Testis (tissue), 5 donors: ENCODE measurements at places on chromosomes 6 and 20.
A peak's percentile ranks its signal among the peaks of the same experiment; 100 is the strongest.

- H3K4me3 ChIP-seq, result no peak overlapping the region
- peaks cover 3% of the 10 kb centered on the region for H3K4me1 ChIP-seq
- no peak overlapping the region for H3K27ac ChIP-seq
- no peaks in the 10 kb centered on the region for H3K27me3 ChIP-seq
- DNase-seq, result no peak
Observed at GRCh38 chr20:10716855-10717254, 43.1 kb upstream of the JAG1 start.

DNA sequence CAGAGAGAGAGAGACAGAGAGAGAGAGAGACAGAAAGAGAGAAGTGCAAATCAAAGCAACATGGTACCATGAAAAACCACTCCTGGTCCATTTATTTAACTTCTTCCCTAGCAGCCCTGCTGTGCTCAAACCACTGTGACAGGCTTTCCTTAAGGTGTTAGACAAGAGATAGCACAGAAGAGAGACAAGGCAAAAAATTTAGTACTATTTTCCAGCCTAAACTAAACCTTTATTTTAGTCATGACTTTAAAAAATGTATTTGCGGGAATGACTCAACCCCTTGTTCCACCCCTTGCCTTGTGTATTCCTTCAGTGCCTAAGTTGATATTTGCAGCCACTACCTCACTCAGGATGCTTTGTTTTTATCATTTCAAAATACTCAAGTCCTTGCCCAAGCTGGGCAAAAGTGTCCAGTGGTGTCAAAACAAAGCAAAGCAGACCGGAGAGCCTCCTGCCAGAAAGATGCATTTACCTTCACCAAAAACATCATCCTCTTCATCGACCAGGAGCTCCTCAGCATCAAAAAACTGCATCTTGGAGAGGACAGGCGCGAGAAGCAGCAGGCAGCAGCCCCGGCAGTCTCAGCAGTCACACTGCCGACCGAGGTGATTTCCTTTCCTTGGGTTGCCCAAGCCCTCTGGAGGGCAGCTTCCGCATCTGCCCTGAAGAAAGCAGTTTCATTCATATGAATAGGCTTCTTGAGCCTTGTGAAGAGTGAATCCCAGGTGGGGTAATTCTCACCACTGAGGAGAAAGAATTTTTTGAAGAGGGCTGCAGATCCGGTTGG is at the start of gene RIPOR2:
RIPOR2 (minus strand) TSS at position 595 of the 787 bp plus-strand sequence; CDS start at position 533, 62 bp downstream.
- H3K36me3 ChIP-seq, result no peaks in the 10 kb centered on the region
- DNase-seq, result peak; percentile 23
- H3K4me3 ChIP-seq, result no peak within 1 kb of the TSS
- no peak within 1 kb of the TSS for H3K27ac ChIP-seq
- no peaks in the 10 kb centered on the region for H3K27me3 ChIP-seq

GRCh38 chr20:16284385-16285100 is 288.7 kb downstream of the KIF16B start:
- peaks cover 8% of the 10 kb centered on the region for H3K4me1 ChIP-seq
- DNase-seq, result no peak
- H3K27me3 ChIP-seq, result no peaks in the 10 kb centered on the region

- no peaks in the 10 kb centered on the region for H3K36me3 ChIP-seq
- DNase-seq, result no peak
- H3K27ac ChIP-seq, result no peak overlapping the region
- H3K4me1 ChIP-seq, result no peaks in the 10 kb centered on the region
- H3K4me3 ChIP-seq, result no peak overlapping the region
- no peaks in the 10 kb centered on the region for H3K27me3 ChIP-seq
Observed at GRCh38 chr6:167306401-167306998, 15.4 kb downstream of the UNC93A start.

- H3K27ac ChIP-seq, result no peak overlapping the region
- H3K4me1 ChIP-seq, result peaks cover 3% of the 10 kb centered on the region
- DNase-seq, result no peak
- no peaks in the 10 kb centered on the region for H3K36me3 ChIP-seq
- no peaks in the 10 kb centered on the region for H3K27me3 ChIP-seq
Observed at GRCh38 chr6:84779380-84779779, 15.0 kb upstream of the TBX18 start.

DNA sequence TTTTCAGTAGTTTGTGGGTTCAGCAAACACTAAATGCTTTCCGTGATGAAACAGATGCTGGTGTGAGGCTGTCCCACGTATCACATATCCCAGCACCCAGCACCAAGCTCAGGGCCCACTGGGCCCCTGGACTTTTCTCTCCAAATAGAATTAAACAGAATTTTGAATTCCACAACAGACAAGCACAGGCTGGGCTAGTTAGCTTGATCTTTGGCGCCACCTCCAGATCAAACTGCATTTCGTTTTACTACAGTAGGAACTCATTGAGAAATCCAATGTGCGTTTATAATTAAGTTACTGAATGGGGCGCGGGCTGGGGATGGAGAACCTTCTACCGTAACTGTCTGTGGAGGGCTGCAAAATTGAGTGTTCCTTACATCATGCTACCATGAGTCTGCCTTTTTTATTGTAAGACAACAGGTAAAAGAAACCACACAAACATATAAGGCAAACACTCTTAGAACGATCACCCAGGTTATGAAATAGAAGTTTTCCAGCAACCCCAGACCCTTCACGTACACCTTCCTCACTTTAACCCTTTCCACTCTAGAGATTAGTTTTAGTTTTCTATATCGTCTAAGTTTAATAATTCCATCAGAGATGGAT is 107.8 kb downstream of the ZFP64 start:
- H3K4me1 ChIP-seq, result no peaks in the 10 kb centered on the region
- no peak overlapping the region for H3K4me3 ChIP-seq

GRCh38 chr20:38447931-38448675 is 13.0 kb upstream of the SNHG17 start:
- H3K4me3 ChIP-seq, result no peak overlapping the region
- peaks cover 9% of the 10 kb centered on the region for H3K4me1 ChIP-seq
- H3K27ac ChIP-seq, result no peak overlapping the region
- DNase-seq, result no peak

DNA sequence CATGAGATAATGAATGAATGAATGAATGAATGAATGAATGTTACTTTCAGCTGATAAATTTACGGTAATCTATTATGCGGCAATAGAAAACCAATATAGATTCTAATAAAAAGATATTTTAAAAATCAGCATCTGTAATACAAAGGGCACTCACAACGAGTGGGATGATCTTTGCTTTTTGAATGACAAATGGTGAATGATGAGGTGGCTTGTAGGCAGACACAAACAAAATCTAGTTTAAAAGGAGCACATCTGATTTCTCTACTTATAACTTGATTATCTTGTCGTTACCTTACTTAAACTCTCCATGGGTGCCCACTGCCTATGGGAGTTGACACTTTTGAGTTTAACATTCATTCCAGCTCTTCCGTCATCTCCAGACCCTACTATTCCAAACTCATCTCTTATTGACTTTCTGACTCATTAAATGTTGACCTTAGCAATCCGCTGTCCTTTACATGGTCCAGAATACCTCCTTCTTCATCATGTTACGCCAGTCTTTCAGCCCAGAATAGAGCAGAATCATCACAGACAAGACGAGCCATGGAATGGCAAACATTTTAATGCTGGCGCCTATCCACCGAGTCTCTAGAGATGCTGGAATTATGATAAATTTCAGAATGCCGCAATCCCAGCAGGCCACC is 41.3 kb downstream of the NHLRC1 start:
- no peaks in the 10 kb centered on the region for H3K36me3 ChIP-seq
- DNase-seq, result no peak
- H3K4me1 ChIP-seq, result no peaks in the 10 kb centered on the region
- H3K27me3 ChIP-seq, result no peaks in the 10 kb centered on the region
- H3K4me3 ChIP-seq, result no peak overlapping the region

- no peaks in the 10 kb centered on the region for H3K4me1 ChIP-seq
- no peaks in the 10 kb centered on the region for H3K36me3 ChIP-seq
- no peak overlapping the region for H3K27ac ChIP-seq
- H3K27me3 ChIP-seq, result no peaks in the 10 kb centered on the region
- DNase-seq, result no peak
Observed at GRCh38 chr20:5996765-5997164, 46.3 kb downstream of the MCM8 start.

GRCh38 chr6:18349386-18349785 is 37.8 kb upstream of the RNF144B start:
- H3K27ac ChIP-seq, result no peak overlapping the region
- no peak overlapping the region for H3K4me3 ChIP-seq
- H3K36me3 ChIP-seq, result no peaks in the 10 kb centered on the region
- no peaks in the 10 kb centered on the region for H3K27me3 ChIP-seq
- no peaks in the 10 kb centered on the region for H3K4me1 ChIP-seq

DNA sequence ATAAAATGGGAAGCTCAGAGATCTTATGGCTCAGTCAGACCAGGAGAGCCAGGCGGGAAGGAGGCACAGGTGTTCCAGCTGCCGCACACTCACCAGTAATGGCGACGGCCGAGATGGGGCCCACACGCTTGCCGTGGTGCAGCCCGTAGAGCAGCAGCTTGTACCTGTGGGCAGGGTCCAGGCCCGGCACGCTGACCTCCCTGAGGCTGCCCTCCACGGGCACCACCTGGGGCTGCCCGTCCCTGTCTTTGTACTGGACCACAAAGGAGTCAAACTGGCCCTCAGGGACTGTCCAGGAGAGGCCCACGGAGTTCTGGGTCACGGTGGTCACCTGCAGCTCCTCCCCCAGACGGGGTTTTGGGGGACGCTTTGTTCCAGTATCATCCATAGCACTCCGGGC is 31.2 kb downstream of the CYP21A2 start:
- peaks cover 3% of the 10 kb centered on the region for H3K4me1 ChIP-seq
- no peak for DNase-seq
- H3K27me3 ChIP-seq, result no peaks in the 10 kb centered on the region
- no peak overlapping the region for H3K27ac ChIP-seq
- no peaks in the 10 kb centered on the region for H3K36me3 ChIP-seq
- H3K4me3 ChIP-seq, result no peak overlapping the region

GRCh38 chr20:37528446-37529213 is 954 bp upstream of the BLCAP start:
- peak; percentile 8 for DNase-seq
- peaks cover 20% of the 10 kb centered on the region for H3K4me1 ChIP-seq
- H3K4me3 ChIP-seq, result peak overlapping the region; percentile 94
- no peaks in the 10 kb centered on the region for H3K27me3 ChIP-seq
- peak overlapping the region; percentile 96 for H3K27ac ChIP-seq

- H3K27me3 ChIP-seq, result no peaks in the 10 kb centered on the region
- H3K4me3 ChIP-seq, result no peak overlapping the region
- H3K4me1 ChIP-seq, result no peaks in the 10 kb centered on the region
- no peaks in the 10 kb centered on the region for H3K36me3 ChIP-seq
- no peak overlapping the region for H3K27ac ChIP-seq
- no peak for DNase-seq
Observed at GRCh38 chr6:128558924-128559323, 38.5 kb upstream of the PTPRK start.

DNA sequence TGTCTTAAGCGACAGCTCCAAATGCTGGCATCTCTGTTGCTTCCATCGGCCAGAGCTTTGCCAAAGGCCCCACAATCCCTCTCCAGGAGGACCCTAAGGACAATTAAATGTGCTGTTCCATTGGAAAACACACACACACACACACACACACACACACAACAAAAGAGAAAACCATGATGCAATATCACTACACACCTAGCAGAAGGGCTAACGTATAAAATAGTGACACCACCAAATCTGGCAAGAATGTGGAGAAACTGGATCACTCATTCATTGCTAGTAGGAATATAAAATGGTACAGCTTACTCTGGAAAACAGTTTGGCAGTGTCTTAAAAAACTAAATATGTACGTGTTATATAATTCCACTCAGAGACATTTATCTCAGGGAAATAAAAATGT is 13.0 kb upstream of the TMEM14A start:
- H3K27me3 ChIP-seq, result no peaks in the 10 kb centered on the region
- no peak overlapping the region for H3K27ac ChIP-seq
- H3K4me1 ChIP-seq, result no peaks in the 10 kb centered on the region
- DNase-seq, result no peak
- H3K36me3 ChIP-seq, result no peaks in the 10 kb centered on the region

GRCh38 chr20:36154700-36155628 is at the start of gene EPB41L1:
Gene EPB41L1, plus strand, starts transcription at chr20:36154740. Its CDS starts 19,038 bp downstream, at chr20:36173778.
- H3K27ac ChIP-seq, result peak within 1 kb of the TSS; percentile 79
- no peaks in the 10 kb centered on the region for H3K27me3 ChIP-seq
- no peak for DNase-seq
- no peaks in the 10 kb centered on the region for H3K36me3 ChIP-seq
- peak within 1 kb of the TSS; percentile 62 for H3K4me3 ChIP-seq

- H3K4me1 ChIP-seq, result peaks cover 10% of the 10 kb centered on the region
- H3K36me3 ChIP-seq, result no peaks in the 10 kb centered on the region
- DNase-seq, result peak; percentile 49
- no peaks in the 10 kb centered on the region for H3K27me3 ChIP-seq
- peak overlapping the region; percentile 97 for H3K27ac ChIP-seq
Observed at GRCh38 chr6:31702405-31702818, 712 bp downstream of the ABHD16A start.

- peaks cover 21% of the 10 kb centered on the region for H3K4me1 ChIP-seq
- peak overlapping the region; percentile 19 for H3K27ac ChIP-seq
- H3K36me3 ChIP-seq, result no peaks in the 10 kb centered on the region
- DNase-seq, result no peak
Observed at GRCh38 chr6:76770281-76770680, 693.0 kb downstream of the HTR1B start.

DNA sequence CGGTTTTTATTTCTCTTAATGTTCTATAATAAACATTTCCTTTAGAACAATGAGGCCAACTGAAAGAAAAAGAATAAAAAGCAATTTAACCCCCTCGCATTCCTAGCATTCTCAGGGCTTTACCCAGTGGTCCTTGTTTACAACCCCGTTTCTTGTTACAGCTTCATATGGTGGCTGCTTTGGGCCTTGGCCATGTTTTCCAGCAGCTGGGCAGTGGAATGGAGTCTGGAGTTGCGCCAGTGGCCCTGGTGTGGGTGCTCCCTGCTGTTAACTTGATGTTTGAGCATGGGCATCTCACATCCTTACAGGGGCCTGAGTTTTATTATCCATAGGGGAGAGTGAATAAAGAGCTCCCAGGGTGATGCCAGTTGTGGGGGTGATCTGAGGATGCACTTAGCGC is 18.8 kb downstream of the EFCAB8 start:
- no peak overlapping the region for H3K4me3 ChIP-seq
- no peak overlapping the region for H3K27ac ChIP-seq
- H3K36me3 ChIP-seq, result no peaks in the 10 kb centered on the region

- no peaks in the 10 kb centered on the region for H3K4me1 ChIP-seq
- no peak overlapping the region for H3K4me3 ChIP-seq
- DNase-seq, result no peak
- H3K36me3 ChIP-seq, result no peaks in the 10 kb centered on the region
Observed at GRCh38 chr6:34095741-34096140, 50.1 kb downstream of the GRM4 start.

- no peak for DNase-seq
- H3K4me1 ChIP-seq, result no peaks in the 10 kb centered on the region
- H3K4me3 ChIP-seq, result no peak overlapping the region
- no peaks in the 10 kb centered on the region for H3K27me3 ChIP-seq
Observed at GRCh38 chr6:107730683-107731314, 93.3 kb downstream of the SCML4 start.

DNA sequence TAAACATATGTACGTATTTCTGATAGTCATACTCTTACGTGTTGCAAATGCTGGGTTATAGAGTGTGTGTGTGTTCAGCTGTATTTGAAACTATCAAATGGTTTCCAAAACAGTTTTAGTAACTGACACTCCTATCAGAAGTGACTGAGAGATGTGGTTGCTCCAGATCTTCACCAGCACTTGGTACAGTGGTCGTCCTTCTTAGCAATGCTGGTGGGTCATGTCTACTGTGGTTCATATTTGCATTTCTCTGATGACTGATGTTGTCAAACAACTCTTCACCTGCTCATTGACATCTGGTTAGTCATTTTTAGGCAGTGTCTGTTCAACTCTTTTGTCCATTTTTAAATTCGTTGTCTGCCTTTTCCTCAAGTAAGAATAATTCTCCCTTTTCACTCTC is 259.3 kb downstream of the KIF16B start:
- no peaks in the 10 kb centered on the region for H3K4me1 ChIP-seq
- H3K4me3 ChIP-seq, result no peak overlapping the region
- no peak for DNase-seq
- no peak overlapping the region for H3K27ac ChIP-seq
- no peaks in the 10 kb centered on the region for H3K36me3 ChIP-seq
- no peaks in the 10 kb centered on the region for H3K27me3 ChIP-seq
